ENCODE measurements at places on chromosomes 5 and 9. TPM values are rescaled to one million over a fixed set of nuclear protein-coding genes. Genes with fewer than 3 reads are reported as not detected.

The FSTL4 gene
- total RNA-seq = 0.18 TPM

The DNM1 gene
- total RNA-seq = 13.6 TPM

The KIAA1958 gene
- 1.8 TPM for total RNA-seq

The ADAMTS19 gene
- 0.28 TPM for total RNA-seq

The LEAP2 gene
- total RNA-seq = under 0.01 TPM

The TSPAN17 gene
- total RNA-seq = 35.3 TPM

The NFIB gene
- total RNA-seq = 2.2 TPM

The PCDHGA2 gene
- 3.4 TPM for total RNA-seq

The BTNL9 gene
- not detected for total RNA-seq

The IRX1 gene
- not detected for total RNA-seq

The ARHGAP26 gene
- 0.54 TPM for total RNA-seq

The PCDHA1 gene
- not detected for total RNA-seq

The SARDH gene
- total RNA-seq = 5.0 TPM

The ARID3C gene
- total RNA-seq = not detected

The CYSRT1 gene
- total RNA-seq = not detected

The LHX3 gene
- total RNA-seq = not detected

The FOXD4L6 gene
- not detected for total RNA-seq

The IDNK gene
- 1.7 TPM for total RNA-seq

The OLFML2A gene
- 1.4 TPM for total RNA-seq

The GHR gene
- 1.1 TPM for total RNA-seq

The PRLR gene
- total RNA-seq = 0.54 TPM

The CCNJL gene
- total RNA-seq = 2.0 TPM

The LOX gene
- total RNA-seq = 277 TPM

The GFPT2 gene
- 20.8 TPM for total RNA-seq

The NDFIP1 gene
- 7.7 TPM for total RNA-seq

The GLRA1 gene
- total RNA-seq = not detected

The OR1Q1 gene
- not detected for total RNA-seq
